Colonic mucosa (tissue), 4 donors: ENCODE measurements at places on chromosomes 7 and 10.

GRCh38 chr10:47330804-47331203 is 8.6 kb downstream of the GDF2 start:
- peak; percentile 94 for DNase-seq

DNA sequence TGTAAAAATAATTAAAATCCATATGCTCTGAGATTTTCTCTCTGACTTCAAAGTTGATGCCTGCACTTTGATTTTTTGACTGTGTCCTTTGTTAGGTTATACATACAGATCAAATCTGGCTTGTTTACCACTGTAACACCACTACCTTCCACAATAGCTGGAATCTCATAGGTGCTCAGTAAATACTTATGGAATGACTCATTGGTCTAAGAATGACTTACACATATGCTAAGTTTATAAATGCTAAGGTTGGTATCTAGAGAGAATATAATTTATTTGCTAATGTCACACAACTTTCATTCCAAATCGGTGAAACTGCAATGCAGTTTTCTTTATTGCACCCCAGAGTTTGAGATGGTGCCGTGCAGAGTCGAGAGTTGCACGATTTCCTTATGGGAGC is 578.5 kb downstream of the SH2D4B start:
- no peak for DNase-seq

- peak; percentile 65 for DNase-seq
These were observed 27.7 kb downstream of the ZNF775 start for GRCh38 chr7:150406567-150407421.

GRCh38 chr7:24665564-24666294 is 91.5 kb downstream of the GSDME start:
- DNase-seq, result peak; percentile 48

DNA sequence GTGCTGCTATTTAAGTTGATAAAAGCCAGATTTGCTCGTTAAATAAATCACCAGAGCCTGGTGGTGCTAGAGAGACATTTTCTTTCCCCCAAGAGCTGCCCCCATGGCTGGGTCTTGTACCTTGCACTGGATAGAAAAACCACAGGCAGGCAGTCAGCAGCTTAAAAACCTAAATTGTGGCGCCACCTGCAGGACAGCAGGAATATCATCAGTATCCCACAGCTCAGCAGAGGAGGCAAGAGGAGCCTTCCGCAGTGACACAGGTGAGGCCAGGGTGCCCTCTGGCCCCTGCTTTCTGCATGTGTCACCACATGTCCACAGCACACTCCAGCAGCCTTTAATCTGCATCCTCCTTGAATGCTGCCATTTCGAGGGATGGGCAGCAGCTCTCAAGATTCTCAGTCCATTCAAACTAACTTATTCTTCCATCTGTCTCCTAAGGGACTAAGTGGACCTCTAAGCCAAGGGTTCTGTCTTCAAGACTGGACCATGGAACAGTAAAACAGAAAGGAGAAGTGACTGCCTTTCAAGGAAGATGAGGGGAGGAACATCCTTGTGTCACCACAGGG is 4.5 kb upstream of the PLXNA4 start:
- peak; percentile 72 for DNase-seq

DNA sequence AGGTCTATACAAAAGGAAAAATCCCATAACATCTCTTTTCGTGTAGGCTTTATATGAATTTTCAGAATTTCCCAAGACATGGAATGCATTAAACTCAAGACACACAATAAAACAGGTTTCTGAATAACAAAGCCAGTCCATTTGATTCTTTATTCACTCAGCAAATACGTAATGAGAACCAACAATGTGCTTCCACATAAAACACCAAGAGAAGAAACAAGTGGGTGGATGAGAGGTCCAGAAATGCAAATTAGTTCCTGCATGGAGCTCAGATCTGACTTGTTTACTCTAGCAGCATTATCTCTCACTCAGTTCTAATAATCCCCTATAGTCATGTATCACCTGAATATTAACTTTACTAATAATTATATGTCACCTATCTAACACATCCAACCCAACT is 249.5 kb downstream of the LRRTM3 start:
- DNase-seq, result no peak

- no peak for DNase-seq
These were observed 117.5 kb upstream of the HGF start for GRCh38 chr7:81887098-81888090.

DNA sequence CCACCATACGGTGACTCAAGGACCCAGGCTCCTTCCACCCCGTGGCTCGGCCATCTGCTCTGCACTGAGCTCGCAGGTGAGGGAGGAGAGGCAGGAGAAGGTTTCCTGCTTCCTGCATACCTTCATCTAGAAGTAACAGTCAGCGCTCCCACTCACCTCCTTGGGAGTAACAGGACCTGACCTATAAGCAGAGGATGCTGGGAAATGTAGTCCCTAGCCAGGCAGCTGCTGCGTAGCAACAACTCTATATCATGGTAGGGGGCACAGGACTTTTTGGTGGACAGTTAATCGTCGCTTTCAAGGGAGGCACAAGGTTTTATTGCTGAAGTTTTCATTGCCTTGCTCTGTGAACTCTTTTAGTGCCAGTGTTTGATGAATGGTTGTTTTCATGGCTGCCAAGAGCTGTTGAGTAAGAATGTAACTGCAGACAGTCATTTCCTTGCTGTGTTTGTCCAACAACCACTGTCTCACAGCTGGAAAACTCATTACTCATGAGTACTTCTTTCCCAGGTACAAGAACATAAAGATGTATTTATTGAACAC is 10.2 kb upstream of the ZFYVE27 start:
- peak; percentile 72 for DNase-seq

DNA sequence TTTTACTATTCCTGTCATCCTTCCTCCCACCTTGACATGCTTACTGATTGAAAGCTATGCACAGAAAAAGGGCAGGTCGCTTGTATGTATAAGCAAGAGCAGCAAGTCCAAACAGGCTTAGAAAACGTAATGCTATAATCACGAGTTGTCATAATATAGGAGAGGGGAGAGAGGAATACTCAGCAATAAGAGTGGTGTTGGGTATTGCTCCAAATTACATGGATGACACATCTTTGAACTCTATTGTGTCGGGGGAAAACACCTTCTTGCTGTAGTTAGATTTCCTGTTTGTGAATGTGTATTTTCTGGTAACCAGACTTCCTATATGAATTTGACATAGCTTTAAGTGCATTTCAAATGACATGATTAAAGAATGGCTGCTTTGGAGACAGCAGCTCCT is 7.5 kb downstream of the MET start:
- DNase-seq, result no peak

GRCh38 chr10:11285171-11285570 is 267.5 kb downstream of the CELF2 start:
- DNase-seq, result no peak

- no peak for DNase-seq
These were observed 66.1 kb downstream of the STEAP1B start for GRCh38 chr7:22433710-22434460.

DNA sequence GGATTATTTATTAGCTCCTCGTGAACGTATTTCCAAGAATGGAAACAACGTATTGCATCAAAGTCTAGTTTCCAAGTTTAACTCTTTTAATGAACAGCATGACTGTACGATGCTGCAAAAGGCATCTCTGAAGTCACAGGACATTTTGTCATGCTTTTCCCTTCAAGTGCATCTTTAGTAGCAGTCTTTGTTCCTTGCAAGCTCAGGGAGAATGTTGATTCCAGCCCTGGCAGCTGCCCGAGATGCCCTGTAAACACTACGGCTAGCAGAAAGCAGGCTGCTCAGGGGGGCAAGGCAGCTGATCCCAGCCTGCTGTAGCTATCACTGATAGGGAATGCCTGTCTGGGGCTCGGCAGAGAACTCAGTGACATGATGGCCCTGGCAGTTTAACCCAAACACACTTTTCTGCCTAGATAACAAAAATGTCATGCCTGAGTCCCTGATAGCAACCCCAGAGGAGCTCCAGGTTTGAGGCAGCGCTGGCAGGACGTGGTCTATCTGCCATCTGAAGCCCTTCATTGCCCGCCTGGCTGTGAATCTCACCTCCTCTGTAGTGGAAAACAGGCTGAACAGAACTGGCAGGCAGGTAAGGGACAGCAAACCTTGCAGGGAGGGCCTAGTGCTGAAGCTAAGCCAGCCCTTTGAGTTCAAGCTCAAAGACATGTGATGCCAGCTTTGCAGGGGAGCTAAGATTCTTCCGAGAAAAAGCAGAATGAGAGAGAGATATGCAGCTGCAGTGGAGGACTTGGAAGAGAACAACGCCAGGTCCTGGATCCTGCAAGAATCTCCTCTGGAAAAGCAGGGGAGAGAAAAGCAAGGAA is 264.6 kb downstream of the SNX10 start:
- no peak for DNase-seq

DNA sequence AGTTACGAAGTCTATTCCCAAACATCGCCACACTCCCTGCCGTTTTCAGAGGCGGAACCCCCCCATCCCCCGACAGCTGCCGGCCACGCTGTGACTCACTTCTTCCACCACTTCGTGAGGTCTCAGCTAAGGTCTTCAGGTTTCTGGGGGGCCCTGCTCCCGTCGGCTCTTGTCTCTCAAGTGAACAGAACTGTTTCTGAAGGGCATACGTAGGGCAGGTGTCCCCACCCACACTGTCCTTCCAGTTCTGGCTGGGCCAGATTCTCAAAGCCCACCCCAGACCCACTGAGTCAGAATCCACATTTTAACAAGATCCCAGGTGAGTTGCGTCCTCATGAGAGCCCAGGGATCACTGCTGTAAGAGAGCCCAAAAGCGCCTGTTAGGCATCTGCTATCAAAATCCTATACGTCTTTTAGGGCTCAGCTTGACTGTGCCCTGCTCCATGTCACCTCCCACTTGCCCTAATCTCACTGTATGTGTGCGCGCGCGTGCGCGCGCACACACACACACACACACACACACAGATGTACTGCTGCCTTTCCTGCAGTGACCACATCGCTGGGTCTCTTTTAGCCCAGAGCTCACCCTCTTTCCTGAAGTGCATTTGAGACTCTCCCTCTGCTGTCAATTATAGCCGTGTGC is 78.8 kb downstream of the PROSER2 start:
- DNase-seq, result no peak

- no peak for DNase-seq
These were observed 104.9 kb upstream of the KMT2E start for GRCh38 chr7:104909096-104909495.

- no peak for DNase-seq
These were observed 55.8 kb upstream of the KIF5B start for GRCh38 chr10:32112055-32112454.

DNA sequence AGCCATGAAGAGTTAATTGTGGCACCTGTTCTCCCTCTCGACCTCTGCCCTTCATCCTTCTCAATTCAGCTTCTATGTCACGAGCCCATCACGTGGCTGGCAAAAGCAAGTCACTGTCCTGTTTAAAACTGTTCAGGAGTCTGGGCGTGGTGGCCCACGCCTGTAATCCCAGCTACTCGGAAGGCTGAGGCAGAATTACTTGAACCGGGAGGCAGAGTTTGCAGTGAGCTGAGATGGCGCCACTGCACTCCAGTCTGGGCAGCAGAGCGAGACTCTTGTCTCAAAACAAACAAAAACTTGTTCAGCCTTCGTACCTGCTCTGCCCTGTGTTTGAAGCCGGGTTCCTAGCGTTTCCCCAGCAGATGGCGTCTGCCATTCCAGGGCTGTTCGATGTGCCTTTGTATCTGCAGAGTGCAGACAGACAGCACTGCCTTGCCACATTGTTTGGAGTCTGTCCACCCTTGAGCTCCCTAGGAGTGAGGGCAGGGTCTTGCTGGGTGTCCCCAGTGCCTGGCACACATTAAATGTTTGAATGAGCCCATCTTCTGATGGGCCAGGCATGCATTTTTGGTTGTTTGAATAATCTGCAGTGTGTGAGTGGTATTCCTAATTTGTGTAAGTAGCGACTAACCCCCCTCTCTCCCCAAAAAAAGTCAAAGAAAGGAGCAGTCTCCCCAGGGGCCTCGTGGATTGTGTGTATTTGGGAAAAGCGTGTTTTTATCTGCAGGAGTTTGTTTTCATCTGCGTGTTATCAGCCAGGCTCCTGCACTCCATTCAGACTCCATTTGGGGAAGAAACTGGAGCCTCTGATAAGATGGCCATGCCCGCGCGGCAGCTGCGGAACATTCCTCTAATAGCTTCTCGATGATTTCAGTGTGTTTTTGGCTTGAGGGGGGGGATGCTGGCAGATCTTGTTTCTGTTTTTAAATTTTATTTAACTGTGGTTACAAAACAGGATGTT is 61.2 kb downstream of the DNAJB6 start:
- DNase-seq, result peak; percentile 34

DNA sequence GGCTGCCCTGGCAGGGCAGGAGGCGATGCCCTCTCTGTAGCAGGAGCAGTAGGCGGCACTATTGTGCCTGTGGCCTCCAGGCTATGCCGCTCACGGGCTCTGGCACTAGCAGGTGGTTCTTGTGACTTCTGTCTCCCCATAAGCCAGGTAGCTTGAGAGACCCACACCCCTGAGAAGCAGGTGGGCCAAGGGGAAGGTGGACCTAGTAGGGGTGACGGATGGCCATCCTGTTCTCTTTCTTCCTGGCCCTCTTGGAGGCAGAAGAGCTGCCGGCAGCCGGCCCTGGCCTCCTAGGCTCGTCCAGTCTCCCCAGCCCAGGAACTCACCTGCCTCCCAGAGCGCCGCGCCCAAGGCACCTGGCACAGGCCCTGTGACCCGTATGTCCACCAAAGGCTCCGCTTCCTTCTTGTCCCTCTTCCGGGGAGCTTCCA is 15.4 kb downstream of the MMRN2 start:
- peak; percentile 16 for DNase-seq

- DNase-seq, result no peak
These were observed 24.0 kb downstream of the ZNRF2 start for GRCh38 chr7:30308389-30308788.

DNA sequence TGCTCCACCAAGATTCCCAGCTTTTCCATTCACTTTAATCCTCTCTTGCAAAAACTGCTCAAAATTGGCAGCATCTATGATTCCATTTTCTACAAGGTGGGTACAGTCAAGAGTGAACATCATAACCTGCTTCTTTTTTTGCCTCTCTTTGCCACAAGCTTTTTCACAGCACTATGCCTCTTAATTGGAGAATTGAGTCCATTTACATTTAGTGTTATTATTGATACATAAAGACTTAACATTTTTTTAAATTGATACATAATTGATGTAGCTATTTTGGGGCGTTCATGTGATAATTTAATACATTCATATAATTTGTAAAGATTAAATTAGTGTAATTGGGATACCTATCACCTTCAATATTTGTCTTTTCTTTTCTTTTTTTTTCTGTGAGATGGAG is 18.8 kb downstream of the AS3MT start:
- no peak for DNase-seq

GRCh38 chr7:48049850-48050249 is 14.5 kb downstream of the C7orf57 start:
- DNase-seq, result no peak

GRCh38 chr7:1593091-1593866 is 23.4 kb upstream of the PSMG3 start:
- DNase-seq, result no peak

GRCh38 chr7:121002048-121002756 is 13.7 kb downstream of the CPED1 start:
- DNase-seq, result no peak

GRCh38 chr10:55653531-55653930 is 707.5 kb downstream of the ZWINT start:
- no peak for DNase-seq
